AG09319 (cell line): ENCODE measurements at places on chromosomes 11 and 22.

GRCh38 chr22:26903030-26903856 lies 245.9 kb downstream of the MIAT start:
- DNase-seq = no peak

DNA sequence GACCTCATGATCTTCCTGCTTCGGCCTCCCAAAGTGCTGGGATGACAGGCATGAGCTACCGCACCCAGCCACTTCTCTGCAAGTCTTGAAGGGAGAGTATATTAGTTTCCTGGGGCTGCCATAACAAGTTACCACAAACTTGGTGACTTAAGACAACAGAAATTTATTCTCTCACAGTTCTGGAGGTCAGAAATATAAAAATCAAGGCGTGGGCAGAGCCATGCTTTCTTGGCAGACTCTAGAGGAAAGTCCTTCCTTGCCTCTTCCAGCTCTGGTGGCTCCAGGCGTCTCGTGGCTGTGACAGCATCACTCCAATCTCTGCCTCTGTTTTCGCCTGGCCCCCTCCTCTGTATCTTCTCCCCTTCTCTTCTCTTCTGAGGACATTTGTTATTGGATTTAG lies 110.2 kb upstream of the NAV2 start:
- DNase-seq = no peak

DNA sequence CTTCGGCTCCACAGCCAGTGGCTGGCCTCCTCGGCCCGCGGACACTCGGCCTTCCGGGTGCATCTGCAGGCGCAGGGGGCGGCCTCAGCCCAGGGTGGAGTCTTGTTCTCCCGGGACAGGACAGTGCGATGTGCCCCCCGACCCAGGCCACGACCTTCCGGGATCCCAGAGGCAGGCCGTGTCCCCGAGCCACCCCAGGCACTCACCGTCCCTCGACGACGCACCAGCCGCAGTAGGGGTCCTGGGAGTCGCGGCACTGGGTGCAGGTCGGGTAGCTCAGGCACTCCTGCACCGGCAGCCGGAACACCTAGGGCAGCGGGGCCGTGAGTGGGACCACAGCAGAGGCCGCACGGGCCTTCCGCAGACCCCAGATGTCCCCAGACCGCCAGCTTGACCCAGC lies 17.6 kb upstream of the MAPK11 start:
- no peak for DNase-seq

DNA sequence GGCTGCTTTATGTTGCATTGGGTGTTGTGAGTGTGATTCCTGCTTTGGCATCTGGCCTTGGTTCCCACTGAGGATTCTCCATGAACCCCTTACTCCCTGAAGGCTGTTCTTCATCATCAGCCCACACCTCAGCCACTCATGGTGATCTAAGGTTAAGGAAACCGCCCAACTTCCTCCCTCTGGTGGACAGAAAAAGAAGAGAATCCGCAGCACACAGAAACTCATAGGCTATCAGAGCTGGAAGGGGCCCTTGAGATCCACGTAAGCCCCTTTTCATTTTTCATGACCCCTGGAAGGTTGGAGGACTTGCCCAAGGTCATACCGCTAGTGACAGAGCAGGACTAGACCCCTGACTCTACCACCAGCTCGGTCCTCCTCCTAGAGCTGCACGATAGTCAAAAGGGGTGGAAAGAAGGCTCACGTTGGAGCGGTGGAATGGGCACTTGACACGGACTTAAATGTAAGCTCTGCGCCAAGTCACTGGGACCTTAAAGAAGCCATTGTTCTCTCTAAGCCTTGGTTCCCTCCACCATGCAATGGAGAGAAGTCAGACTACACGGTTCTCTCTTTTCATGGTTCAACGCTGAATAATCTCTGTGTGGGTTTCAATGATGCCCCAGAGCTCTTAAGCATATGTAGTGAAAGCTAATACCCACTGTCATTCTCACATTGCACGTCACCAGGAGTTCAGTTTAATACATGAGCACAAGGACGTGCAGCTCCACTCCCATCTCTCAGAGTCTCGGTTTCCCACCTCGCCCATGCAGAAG lies 83.6 kb upstream of the CRTAM start:
- DNase-seq = no peak

DNA sequence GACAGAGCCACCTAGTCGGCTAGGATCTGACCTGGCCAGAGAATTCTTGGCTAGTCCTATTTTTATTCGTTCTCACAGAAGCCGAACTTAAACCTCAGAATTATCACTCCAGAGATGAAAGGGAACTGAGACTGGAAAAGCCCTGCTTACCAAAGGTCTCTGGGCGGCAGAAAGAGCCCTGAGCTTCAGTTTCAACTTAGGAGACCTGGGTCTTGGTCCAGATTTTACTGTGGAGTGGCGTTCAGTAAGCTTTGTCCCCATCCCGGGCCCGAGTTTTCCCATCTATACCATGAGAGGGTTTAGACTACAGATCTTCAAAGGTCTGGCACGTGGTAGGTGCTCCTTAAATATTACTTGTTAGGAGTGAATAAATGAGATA lies 516 bp downstream of the NEU3 start:
- DNase-seq = no peak

- DNase-seq = no peak
These were observed 109.7 kb downstream of the WNT7B start for GRCh38 chr22:45867118-45867905.

- no peak for DNase-seq
These were observed 88.5 kb upstream of the ALX4 start for GRCh38 chr11:44398266-44399030.

DNA sequence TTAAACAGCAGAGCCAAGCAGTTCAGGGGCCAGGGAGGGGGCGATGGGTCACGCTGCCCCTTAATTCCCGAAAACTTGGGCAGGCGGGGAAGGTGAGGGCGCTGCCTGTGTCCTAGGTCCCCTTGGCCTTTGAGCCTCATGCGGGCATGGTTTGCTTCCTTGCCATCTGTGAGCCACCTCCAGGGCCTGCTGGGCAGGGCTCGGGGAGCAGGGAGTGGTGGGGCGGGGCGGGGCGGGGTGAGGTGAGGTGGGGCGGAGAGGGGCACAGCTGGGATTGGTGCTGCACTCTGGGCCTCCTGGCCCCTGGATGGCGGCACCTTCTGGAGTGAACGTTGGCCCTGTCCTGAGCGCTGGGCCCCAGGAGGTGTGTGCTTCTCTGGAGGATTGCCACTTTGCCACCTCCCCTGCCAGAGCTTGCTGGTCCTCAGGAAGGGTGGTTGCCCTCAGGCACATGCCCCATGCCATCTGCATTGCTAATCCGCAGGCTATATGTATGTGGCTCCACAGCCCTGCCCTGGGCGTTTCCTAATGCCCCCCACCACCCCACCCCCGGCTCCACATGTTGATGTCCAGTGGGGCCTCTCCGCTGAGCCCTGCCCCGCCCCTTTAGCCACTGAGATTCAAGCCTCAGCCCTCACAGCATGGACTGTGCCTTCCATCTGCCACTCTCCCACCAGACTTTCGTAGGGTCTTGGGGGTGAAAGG lies 352.5 kb downstream of the TBC1D22A start:
- DNase-seq = no peak

- no peak for DNase-seq
These were observed 28.1 kb upstream of the SCGB1A1 start for GRCh38 chr11:62390722-62391121.

DNA sequence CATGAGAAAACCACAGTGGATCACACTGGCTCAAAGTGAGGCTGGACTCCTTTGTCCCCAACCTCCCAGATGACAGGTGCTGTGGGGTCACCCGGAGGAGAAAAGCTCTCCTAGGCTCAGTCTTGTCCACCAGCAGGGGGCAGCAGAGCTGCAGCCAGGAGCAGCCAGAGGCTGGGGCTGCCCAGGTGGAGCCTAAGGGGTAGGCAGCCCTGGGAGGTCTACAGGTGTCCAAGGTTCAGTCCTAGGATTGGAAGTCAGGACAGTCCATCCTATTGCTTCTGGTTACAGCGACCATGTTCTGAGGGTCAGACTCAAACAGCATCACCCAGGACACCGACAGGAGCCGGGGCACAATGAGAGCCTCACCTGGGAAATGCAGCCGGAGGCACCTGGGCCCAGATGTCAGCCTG lies 77.6 kb upstream of the IGLL5 start:
- no peak for DNase-seq

- DNase-seq = no peak
These were observed 16.5 kb downstream of the USP35 start for GRCh38 chr11:78205256-78205655.

GRCh38 chr22:30304495-30305244 lies 15.4 kb upstream of the CASTOR1 start:
- no peak for DNase-seq

DNA sequence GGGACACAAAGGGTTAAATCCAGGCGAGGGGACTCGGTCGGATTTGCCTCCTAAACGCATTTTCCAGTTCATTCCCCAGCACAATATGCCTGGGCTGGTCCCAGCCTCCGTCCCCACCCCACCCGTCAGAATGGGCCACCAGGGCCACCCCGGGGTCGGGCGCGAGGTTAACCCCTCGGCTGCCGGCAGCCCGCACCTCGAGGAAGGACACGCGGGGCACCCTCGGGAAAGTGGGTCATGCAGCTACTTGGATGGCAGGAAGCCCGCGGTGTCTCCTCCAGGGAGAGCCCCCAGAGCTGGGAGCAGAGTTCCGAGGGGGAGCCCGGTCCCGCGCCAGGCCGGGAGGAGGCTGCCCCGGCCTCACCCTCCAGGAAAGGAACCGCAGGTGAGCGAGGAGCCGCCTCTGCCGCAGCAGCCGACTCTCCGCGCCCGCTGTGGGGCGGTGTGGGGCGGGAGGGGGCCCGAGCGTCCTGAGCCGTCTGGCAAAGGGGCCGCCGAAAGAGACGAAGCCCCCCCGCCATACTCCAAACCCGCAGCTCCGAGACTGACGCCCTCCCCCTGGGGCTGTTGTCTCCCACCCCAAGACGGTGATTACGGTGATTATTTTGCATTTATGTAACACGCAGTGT lies 1.4 kb downstream of the NECTIN1 start:
- DNase-seq = no peak

GRCh38 chr11:101445761-101446160 lies 138.0 kb downstream of the TRPC6 start:
- no peak for DNase-seq

DNA sequence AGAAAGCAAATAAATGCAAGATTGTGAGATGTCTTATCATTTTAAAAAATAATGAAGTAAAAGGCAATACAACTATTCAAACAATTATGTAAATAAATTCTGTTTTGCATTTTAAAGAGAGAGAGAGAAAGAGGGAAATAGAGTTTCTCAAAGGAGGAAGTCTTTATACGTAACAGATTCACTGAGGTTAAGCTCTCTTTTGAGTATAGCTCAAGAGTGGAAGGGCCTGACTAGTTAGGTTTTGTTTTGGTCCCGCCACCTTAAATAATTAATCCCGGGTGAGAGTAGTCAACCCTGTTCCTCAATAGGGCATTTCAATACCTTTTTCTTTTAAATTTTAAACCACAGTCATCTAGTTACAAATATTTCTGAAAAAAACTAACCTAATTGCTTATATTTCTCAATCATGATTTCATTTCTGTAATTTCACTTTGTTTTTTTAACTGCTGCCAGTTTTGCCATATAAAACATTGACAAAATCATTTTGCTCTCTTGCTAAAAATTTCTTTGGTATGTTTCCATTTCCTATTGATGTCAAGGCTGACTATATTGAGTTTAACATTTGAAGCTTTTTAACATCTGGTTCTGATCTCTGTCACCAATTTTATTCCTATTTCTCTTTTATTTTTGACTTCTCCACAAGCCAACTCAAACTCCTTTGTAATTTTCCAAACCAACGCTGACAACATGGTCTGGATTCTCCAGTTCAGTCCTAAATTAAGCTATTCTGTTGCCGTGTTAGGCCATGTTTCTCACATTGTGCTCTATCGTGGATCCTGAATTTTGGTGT lies 10.3 kb downstream of the OR10D3 start:
- DNase-seq = peak; percentile 11

- no peak for DNase-seq
These were observed 3.6 kb downstream of the OTOG start for GRCh38 chr11:17550450-17551346.

DNA sequence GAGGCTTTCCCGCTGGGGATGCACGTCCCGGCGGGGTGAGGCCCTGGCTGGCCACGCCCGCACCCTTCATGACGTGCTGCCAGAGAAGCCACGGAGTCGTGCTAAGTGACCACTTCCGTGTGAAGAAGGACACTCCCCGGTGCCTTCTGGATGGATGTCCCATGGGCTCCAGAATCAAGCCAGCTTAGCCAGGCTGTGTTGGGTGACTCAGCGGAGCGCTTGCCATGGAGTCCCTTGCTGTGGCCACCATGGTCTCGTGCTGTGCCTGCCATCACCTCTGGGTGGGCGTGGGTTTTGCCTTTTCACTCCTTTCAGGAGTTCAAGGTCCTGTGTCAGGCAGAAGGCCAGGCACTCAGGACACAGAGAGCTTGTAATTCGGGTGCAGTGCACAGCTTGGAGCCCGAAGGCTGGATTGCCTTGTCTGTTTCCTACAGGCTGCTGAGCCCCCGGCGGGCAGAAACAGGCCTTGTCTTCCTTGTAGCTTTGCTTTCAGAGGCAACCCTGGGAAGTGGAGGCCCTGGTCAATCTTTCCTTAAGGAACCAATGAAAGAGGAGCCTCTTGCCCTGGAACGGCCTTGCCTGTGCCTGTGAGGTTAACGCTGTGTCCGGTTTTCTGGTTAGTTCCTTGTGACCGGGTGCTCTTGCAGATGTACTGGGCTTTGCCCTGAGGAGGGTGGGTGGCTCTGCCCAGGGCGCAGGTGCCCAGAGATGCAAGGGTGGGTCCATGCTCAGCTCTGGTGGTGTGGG lies 268.6 kb downstream of the TBC1D22A start:
- DNase-seq = no peak

DNA sequence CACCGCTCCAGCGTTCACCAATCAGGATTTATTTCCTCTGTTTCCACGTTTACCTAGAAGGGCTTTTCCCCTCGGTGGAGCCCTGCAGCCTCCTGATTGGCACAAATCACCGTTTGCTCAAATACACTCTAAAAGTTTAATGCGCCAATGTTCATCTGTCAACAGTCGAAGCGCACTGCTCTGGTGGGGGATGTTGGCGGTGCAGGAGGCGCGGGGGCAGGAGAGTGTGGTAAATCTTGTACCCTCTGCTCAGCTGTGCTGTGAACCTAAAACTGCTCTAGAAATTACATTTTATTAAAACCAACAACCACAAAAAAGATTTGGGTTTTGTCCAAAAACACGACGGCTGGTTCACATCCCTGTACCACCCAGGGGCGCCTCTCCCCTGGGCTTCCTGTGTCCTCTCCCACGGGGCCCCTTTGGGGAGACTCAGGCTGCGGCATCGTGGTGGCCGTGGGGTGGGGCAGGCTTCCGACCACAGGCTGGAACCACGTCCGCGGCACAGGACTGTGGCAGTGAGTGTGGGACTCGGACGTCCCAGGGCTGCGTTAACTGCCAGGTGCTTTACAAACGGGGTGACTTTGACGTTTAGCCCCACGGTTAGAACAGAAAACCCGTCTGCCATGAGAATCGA lies 13.5 kb downstream of the TTLL8 start:
- no peak for DNase-seq
